Right cardiac atrium (tissue), 5 donors: ENCODE measurements at places on chromosomes 4 and X. TPM values are rescaled to one million over a fixed set of nuclear protein-coding genes. Genes with fewer than 3 reads are reported as not detected.

GRCh38 chr4:72109959-72110497 is 78.2 kb downstream of the NPFFR2 start:
- no peak for DNase-seq

DNA sequence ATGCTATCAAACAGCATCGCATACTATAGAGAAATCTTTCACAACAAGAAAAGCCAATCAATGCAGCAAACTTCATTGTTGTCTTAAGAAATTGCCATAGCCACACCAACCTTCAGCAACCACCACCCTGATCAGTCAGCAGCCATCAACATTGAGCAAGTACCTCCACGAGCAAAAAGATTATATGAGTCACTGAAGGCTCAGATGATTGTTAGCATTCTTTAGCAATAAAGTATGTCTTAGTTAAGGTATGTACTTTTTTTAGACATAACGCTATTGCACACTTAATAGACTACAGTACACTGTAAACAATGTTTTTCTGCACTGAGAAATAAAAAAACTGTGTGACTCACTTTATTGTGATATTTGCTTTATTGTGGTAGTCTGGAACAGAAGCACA is 37.8 kb upstream of the FUNDC1 start:
- DNase-seq, result no peak

ALB gene
- total RNA-seq, result 9.6 TPM

DNA sequence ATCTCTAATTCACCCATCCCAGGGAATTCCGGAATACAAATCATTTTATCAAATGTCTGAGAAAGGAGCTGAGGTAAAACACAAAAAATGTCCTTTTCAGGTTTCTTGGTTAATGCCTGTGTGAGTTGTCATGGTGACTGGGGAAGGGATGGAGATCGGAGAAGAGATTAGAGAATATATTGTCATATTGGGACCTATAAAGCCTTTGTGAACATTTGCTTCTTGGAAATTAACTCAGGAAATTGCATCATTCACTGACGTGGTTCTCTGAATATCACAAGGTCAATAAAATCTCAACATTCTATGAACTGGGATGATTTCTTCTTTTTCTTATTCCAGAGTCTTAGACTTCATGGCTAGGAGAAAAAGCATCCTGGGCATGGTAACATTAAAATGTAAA is 174.8 kb upstream of the GLRA2 start:
- DNase-seq, result no peak

DNA sequence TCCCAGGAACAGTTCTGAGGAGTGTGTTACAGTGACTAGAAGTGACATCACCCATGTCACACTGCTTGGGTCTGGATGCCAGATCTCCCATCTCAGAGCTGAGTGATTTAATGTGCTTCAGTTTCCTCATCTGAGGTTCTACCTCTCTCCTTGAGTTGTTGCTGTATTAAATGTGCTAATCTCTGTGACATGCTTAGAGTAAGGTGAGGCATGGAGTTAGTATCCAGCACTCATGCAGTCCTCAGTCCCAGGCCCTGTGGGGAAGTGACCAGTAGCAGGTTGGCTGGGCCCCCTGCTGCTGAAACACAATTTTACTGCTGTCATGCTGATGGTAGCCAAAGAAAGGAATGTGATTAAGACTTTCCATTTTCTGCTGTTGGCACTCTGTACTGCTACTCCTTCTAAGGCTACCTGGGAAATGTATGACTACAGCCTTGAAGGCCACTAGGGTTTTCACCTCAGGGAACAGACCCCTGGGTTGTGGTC is 639.6 kb downstream of the MID1IP1 start:
- no peak for DNase-seq
